COLO829 (cell line): ENCODE measurements at places on chromosomes 7 and 10.
A peak's percentile ranks its signal among the peaks of the same experiment; 100 is the strongest.

GRCh38 chr10:71621231-71622153, 98.1 kb downstream of the C10orf105 start:
- DNase-seq: no peak

DNA sequence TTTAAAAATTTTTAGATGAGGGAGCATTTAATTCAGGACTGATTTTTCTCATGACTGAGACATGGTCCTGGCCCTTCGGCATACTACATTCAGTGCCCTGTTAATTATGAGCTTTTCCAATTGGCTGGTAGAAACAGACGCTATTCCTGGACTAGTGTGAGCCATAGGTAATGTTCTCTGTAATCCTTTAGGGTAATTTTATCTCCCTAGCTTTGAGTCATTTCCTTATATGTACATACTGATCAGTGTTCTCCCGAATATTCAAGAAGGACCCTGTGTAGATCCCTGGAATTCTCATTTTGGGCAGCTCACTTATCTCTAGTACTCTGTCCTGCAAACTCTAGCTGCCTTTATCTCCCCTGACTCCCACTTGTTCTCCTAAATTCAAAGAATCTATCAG, 92.6 kb upstream of the NPY start:
- no peak for DNase-seq

GRCh38 chr10:34155812-34156211, 659.3 kb downstream of the PARD3 start:
- DNase-seq: no peak

GRCh38 chr10:127945341-127945758, 38.4 kb downstream of the PTPRE start:
- no peak for DNase-seq

DNA sequence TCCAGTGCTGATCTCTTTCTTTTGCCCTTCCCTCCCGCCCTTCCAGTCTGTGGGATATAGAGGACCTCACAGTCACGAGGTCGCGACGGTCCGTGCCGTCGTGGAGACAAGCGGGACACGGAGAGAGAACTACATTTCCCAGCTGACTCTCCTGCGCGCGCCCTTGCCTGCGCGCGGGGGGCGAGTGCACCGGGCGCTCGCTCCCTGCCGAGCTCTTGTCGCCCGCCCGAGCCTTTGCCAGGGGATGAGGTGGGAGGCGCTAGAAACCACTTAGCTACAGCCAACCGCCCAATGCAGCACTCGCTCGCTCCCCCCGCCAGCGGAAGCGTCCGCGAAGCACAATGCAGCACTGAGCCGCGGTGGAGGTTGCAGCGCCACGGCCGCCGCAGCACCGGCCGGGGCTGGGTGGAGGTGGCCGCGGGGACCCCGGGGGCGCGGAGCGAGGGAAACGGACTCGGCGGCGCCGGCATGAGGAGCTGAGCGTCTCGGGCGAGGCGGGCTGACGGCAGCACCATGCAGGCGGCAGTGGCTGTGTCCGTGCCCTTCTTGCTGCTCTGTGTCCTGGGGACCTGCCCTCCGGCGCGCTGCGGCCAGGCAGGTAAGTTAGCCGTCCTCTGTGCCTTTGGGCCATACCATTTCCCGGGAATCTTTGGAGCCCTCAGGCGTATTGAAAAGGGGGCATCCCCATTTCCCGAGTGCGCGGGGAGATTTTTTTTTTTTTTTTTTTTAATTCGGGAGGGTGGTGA, at the start of gene ADAM22:
TSS of gene ADAM22 (plus strand) at position 299 of the 746 bp plus-strand sequence. CDS start at position 514, 215 bp downstream.
- DNase-seq: peak; percentile 63

- DNase-seq: no peak
Measured at GRCh38 chr10:60846173-60846572, 67.9 kb downstream of the CDK1 start.

GRCh38 chr10:78225594-78225993, 191.9 kb downstream of the RPS24 start:
- no peak for DNase-seq

GRCh38 chr10:57825015-57825414, 442.7 kb downstream of the IPMK start:
- no peak for DNase-seq

GRCh38 chr10:103310197-103310596, 33.3 kb downstream of the INA start:
- no peak for DNase-seq

- DNase-seq: peak; percentile 71
Measured at GRCh38 chr10:32077896-32078485, 21.8 kb upstream of the KIF5B start.

DNA sequence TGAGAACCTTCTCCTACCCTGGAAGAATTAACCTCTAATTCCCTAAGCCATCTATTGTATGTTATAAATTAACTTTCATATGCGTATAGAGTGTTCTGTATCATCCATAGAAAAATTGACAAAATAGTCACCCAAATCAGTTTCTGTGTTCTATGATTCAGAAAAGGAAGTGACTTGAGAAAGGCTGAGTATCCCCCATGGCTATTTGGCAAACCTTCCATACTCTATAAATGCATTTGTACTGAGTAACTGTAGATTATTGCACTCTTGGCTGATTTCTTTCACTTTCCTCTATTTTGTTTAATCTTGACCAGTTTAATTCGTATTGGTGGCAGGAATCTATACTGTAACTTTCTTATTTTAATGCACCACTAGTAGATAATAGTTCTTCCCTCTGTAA, 182.2 kb downstream of the HTR7 start:
- DNase-seq: no peak

DNA sequence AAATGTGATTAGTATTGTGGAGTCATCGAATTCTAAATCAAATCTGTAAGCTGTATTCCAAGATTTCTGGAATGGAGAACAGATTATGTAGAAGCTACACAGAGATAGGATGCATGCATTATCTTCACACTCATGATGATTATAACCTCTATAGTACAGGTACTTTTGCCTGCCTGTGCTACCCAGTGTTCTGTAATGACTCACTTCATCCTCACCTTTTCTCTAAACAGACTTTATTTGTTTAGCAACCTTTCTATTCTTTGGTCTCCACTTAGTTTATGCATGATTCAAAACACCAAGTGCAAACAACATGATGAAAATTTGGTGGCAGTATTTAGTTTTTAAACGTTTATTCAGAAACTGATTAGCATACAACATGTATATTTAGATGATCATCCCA, 68.4 kb upstream of the PRPS1L1 start:
- DNase-seq: no peak
